ENCODE measurements at places on chromosomes 11 and 22.

- DNase-seq, result peak; percentile 78
- no peak overlapping the region for H3K4me3 ChIP-seq
- H3K27ac ChIP-seq, result no peak overlapping the region
- H3K4me1 ChIP-seq, result no peaks in the 10 kb centered on the region
- no peaks in the 10 kb centered on the region for H3K36me3 ChIP-seq
Observed at GRCh38 chr11:123616505-123617198, 37.8 kb downstream of the SCN3B start.

- no peak for DNase-seq
- H3K4me1 ChIP-seq, result no peaks in the 10 kb centered on the region
- peaks cover 3% of the 10 kb centered on the region for H3K36me3 ChIP-seq
- H3K27me3 ChIP-seq, result no peaks in the 10 kb centered on the region
Observed at GRCh38 chr11:117152066-117152465, 8.0 kb downstream of the PAFAH1B2 start.

GRCh38 chr22:17486313-17486712 lies 77.0 kb upstream of the SLC25A18 start:
- no peak overlapping the region for H3K27ac ChIP-seq
- DNase-seq, result no peak
- H3K27me3 ChIP-seq, result no peaks in the 10 kb centered on the region
- H3K4me1 ChIP-seq, result no peaks in the 10 kb centered on the region

- H3K4me1 ChIP-seq, result peaks cover 2% of the 10 kb centered on the region
- peaks cover 23% of the 10 kb centered on the region for H3K27me3 ChIP-seq
- H3K27ac ChIP-seq, result no peak overlapping the region
Observed at GRCh38 chr11:45920531-45921477, 1.7 kb upstream of the LARGE2 start.

GRCh38 chr22:36741204-36741793 lies 34.6 kb downstream of the IFT27 start:
- no peaks in the 10 kb centered on the region for H3K4me1 ChIP-seq
- H3K36me3 ChIP-seq, result no peaks in the 10 kb centered on the region
- peaks cover 13% of the 10 kb centered on the region for H3K27me3 ChIP-seq
- no peak overlapping the region for H3K4me3 ChIP-seq

- peak; percentile 99 for DNase-seq
- peaks cover 7% of the 10 kb centered on the region for H3K4me1 ChIP-seq
- no peak overlapping the region for H3K4me3 ChIP-seq
- H3K36me3 ChIP-seq, result no peaks in the 10 kb centered on the region
Observed at GRCh38 chr11:113675003-113675561, 31.0 kb downstream of the TMPRSS5 start.

DNA sequence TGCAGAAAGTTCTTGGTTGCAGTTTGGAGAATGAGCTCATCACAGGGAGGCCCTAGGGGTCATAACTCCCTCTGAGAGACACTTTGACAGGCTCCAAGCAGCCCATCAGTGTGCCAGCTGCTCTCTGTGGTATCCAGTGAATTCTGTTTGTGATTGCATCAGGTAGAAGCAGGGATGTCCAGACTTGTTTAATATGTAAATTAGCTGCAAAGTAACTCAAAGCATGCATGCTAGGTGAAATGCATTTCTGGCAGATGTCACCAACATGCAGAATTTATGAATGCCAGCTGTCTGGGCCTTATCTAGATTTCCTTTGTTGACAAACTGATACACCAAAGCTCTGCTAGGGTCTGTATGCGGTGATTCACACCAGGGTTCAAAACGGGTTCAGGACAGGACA lies 123.6 kb upstream of the MTNR1B start:
- no peak for DNase-seq
- no peak overlapping the region for H3K4me3 ChIP-seq
- H3K36me3 ChIP-seq, result no peaks in the 10 kb centered on the region

DNA sequence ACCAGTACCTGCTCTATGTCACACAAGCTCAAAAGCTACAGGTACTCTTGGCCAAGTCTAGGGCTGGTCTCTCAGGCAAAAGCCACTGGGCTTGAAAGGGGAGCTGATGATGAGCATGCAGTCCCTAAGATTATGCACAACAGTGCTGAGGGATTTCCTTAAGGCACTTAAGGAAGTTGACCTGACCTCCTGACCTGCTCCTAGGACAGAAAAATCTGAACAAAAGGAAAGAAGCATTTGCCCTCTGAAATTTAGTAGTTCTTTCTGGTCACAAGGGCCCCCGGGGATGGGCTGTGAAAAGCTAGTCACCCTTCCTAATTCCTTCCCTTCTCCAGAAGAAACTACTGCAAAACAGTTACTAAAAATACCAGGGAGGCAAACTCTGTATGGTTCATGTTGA lies 83.6 kb upstream of the PHOX2A start:
- no peak for DNase-seq
- no peaks in the 10 kb centered on the region for H3K36me3 ChIP-seq
- peaks cover 8% of the 10 kb centered on the region for H3K4me1 ChIP-seq
- H3K4me3 ChIP-seq, result no peak overlapping the region

- H3K27me3 ChIP-seq, result no peaks in the 10 kb centered on the region
- no peak overlapping the region for H3K27ac ChIP-seq
- H3K36me3 ChIP-seq, result peaks cover 24% of the 10 kb centered on the region
- DNase-seq, result no peak
Observed at GRCh38 chr22:46693634-46694415, 44.2 kb downstream of the CERK start.

- H3K4me1 ChIP-seq, result peaks cover 12% of the 10 kb centered on the region
- peak overlapping the region; percentile 64 for H3K27ac ChIP-seq
- no peaks in the 10 kb centered on the region for H3K27me3 ChIP-seq
- no peaks in the 10 kb centered on the region for H3K36me3 ChIP-seq
- peak; percentile 86 for DNase-seq
Observed at GRCh38 chr11:28463826-28464225, 355.6 kb downstream of the METTL15 start.

GRCh38 chr22:37887584-37888378 lies 18.3 kb upstream of the MICALL1 start:
- no peaks in the 10 kb centered on the region for H3K27me3 ChIP-seq
- H3K4me3 ChIP-seq, result no peak overlapping the region
- H3K4me1 ChIP-seq, result peaks cover 12% of the 10 kb centered on the region
- H3K27ac ChIP-seq, result peak overlapping the region; percentile 12
- peak; percentile 93 for DNase-seq

GRCh38 chr22:48138855-48139254 lies 1376.4 kb downstream of the TBC1D22A start:
- no peak for DNase-seq
- H3K4me1 ChIP-seq, result no peaks in the 10 kb centered on the region
- no peak overlapping the region for H3K4me3 ChIP-seq

DNA sequence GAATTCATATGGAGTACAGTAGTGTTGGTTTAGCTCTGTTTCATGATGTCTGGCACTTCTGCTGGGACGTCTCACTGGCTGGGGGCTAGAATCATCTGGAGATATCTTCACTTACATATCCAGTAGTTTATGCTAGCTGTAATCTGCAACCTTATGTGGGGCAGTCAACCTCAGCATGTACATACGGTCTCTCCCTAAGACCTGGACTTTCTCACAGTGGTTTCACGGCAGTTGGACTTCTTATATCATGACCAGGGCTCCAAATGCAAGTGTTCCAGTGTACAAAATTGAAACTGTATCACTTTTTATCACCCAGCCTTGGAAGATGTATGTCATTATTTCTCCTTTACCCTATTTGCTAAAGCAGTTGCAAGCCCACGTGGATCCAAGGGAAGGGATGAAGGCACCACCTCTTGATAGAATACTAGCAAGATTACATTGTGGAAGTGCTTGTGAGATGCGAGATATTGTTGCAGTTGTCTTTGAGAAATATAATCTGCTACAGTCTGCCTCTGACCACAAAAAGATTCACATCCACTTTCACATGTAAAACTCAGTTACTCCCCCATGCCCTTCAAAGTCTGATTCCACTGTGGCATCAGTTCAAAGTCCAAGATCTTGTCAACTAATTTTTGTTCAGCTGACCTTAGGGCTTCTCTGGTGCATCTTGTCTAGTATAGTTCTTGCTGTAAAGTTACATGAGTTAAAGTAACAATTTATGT lies 316.6 kb upstream of the NCAM1 start:
- no peaks in the 10 kb centered on the region for H3K36me3 ChIP-seq
- no peaks in the 10 kb centered on the region for H3K27me3 ChIP-seq
- no peak overlapping the region for H3K27ac ChIP-seq
- no peak overlapping the region for H3K4me3 ChIP-seq
- DNase-seq, result no peak

DNA sequence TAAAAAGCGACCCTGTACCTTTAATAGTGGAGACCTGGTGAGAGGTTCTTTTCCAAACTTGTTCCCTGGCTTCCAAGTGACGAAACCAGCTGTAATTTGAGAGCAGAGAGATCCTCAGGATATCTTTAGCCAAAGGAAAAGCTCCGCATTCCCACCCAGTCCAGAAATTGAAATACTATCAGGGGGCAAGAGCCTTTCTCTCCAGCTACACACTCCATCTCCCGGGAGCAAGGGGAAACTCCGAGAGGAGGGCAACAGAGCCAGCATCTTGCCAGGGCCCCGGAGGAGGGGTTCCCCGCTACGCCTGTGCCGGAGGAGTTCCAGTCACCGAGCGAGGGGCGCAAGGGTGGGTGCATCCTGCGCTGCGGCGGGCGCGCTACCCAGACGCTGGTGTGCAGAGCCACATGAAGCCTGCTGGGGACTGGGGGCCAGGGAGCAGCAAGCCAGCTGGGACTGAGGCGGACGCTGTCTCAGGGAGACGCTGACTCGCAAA lies at the start of gene FIBIN:
TSS of gene FIBIN (plus strand) at position 148 of the 493 bp plus-strand sequence. CDS start 415 bp downstream, outside the sequence.
- H3K27ac ChIP-seq, result peak within 1 kb of the TSS; percentile 27
- peak within 1 kb of the TSS; percentile 96 for H3K4me3 ChIP-seq
- peaks cover 6% of the 10 kb centered on the region for H3K4me1 ChIP-seq
- DNase-seq, result peak; percentile 76
- H3K36me3 ChIP-seq, result no peaks in the 10 kb centered on the region

DNA sequence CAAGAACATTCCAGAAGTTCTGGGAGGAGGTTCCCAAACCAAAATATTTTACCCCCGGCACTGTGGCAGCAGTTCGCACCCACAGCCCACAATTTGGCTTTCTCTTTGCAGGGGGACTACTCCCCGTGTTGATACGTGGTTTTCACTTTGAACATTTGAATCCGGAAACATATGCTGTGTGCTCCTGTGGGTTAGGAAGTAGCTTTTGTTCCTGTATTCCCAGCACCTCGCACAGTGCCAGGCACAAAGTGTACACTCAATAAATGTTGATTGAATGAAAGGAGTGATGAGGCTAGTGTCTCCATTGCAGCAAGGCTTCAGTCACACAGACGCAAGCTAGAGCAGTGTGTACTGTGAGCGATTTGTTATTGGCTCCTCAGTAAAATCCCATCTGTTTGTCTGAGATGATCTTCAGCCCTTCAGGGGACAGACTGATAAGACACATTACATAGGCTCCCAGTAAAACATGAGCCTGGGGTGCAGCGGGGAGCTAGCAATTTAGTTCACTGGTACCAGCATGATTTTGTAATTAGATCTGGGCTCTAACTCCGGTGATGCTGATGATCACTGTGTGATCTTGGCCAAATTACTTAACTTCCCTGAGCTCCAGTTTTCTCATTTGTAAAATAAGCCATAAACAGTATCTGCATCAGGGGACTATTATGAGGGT lies 2.2 kb downstream of the LAYN start:
- H3K4me1 ChIP-seq, result peaks cover 7% of the 10 kb centered on the region
- no peak overlapping the region for H3K27ac ChIP-seq
- H3K4me3 ChIP-seq, result no peak overlapping the region
- H3K27me3 ChIP-seq, result no peaks in the 10 kb centered on the region

DNA sequence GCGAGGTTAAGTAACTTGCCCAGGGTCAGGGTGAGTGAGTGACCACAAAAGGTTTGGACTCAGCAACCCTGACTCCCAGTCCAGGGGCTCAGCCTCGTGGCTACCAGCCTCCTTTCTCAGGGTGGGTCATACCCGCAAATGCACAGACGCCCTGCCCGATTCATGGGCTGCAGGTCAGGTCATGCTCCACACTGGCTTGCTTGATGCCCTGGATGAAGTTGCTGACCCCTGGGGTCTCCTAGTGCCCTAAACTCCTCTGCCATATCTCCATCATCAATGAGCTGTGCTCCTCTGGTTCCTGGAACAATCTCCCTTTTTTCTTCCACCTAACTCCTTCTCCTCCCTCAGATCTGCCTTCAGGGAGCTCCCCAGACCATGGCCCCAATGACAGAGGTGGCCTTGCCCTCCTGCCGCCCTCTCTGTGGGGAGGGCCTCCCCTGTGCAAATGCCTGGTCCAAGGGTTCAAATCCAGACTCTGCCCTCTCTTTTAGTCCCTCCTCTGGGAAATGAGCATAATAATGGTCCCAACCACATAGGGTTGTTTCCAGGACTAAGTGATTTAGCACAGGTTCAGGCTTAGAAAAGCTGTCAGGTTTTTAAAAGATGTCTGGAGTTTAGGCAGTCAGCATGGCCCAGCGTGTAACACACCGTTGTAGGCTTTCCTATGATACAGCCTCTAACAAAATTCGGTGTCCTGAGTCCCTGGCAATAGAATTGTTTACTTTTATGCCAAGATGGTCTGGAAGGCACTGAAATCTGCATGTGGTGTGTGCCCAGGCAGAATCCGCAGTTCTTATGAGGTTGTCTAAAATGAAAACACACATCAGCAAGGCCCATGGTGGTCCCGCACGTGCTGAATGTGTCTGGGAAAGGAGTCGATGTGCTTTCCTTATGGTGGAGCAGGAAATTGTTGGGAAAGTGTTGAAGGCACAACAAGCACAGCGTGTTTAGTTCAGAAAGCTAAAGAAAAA lies 63.6 kb downstream of the CD82 start:
- H3K27ac ChIP-seq, result no peak overlapping the region
- no peaks in the 10 kb centered on the region for H3K4me1 ChIP-seq
- no peak overlapping the region for H3K4me3 ChIP-seq
- DNase-seq, result no peak
- no peaks in the 10 kb centered on the region for H3K36me3 ChIP-seq

DNA sequence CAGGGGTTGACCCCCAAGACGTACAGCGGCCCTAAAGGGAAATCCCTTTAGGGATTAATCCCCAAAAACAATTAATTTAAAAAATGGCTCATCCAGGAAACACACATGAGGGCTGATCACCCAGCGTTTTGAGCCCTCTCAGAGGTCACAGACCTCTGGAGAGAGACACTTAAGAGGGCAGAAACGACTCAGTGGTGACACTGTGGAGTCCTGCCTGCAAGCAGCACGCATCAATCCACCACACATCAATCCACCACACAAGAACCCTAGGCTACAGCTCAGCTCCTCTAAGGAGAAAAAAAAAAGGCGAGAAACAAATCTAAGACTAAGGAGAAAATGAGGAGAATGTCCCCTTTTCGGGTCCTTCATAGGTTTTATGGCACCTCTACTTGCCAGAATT lies 12.5 kb upstream of the SELENOH start:
- H3K27ac ChIP-seq, result no peak overlapping the region
- no peaks in the 10 kb centered on the region for H3K4me1 ChIP-seq
- no peak overlapping the region for H3K4me3 ChIP-seq
- H3K36me3 ChIP-seq, result no peaks in the 10 kb centered on the region

DNA sequence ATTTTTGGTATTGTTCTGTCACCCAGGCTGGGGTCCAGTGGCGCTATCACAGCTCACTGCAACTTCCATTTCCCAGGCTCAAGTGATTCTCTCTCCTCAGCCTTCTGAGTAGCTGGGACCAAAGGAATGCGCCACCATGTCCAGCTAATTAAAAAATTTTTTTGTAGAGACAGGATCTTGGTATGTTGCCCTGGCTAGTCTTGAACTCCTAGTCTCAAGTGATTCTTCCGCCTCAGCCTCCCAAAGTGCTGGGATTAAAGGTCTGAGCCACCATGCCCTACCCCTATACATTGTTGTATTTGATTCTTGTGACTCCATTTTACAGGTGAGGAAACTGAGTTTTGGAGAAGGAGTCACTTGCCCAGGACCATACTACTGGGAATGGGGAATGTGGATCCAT lies 11.9 kb downstream of the KIAA1671 start:
- H3K27ac ChIP-seq, result no peak overlapping the region
- H3K4me1 ChIP-seq, result no peaks in the 10 kb centered on the region
- no peaks in the 10 kb centered on the region for H3K36me3 ChIP-seq
- H3K4me3 ChIP-seq, result no peak overlapping the region
- H3K27me3 ChIP-seq, result no peaks in the 10 kb centered on the region

GRCh38 chr11:21257461-21257860 lies 588.1 kb downstream of the NELL1 start:
- no peaks in the 10 kb centered on the region for H3K36me3 ChIP-seq
- H3K27ac ChIP-seq, result no peak overlapping the region
- no peaks in the 10 kb centered on the region for H3K4me1 ChIP-seq

All from fibroblast of lung (primary cell).